ENCODE measurements at places on chromosomes 6 and 20. TPM values are rescaled to one million over a fixed set of nuclear protein-coding genes. Genes with fewer than 3 reads are reported as not detected.

Gene PRIM2
- total RNA-seq, result 9.3 TPM

Gene HLA-DMA
- 5.8 TPM for total RNA-seq

Gene DPPA5
- total RNA-seq, result not detected

Gene CAP2
- 58.4 TPM for total RNA-seq

Gene RUNX2
- 0.77 TPM for total RNA-seq

Gene TBXT
- not detected for total RNA-seq

Gene GPX5
- not detected for total RNA-seq

DNA sequence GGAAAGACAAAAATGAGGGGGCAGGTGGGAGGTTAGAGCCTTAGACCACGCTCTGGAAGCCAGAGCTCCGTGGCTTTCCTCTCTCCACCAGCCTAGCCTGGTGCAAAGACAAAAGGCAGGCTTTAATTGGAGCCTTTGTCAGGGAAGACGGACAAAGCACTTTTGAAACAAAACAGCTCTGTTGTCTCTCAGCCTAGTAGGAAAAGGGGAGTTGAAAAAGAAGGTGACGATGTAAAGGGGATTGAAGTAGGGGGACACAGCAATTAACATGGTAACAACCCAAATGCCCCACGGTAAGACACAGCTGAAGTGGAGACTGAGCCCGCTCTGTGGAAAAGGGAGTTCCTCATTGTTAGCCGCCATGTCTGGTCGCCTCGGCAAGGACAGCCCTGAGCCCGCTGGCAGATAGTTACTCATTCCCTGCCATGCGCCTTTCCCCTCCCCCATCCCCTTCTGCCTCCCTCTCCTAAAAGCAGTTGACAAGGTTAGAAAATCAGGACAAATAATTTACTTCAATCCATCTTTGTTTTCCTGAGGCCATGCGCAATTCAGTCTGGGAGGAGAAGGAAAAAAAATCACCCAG is 93.0 kb downstream of the TCP11 start:
- no peak for ATAC-seq

DNA sequence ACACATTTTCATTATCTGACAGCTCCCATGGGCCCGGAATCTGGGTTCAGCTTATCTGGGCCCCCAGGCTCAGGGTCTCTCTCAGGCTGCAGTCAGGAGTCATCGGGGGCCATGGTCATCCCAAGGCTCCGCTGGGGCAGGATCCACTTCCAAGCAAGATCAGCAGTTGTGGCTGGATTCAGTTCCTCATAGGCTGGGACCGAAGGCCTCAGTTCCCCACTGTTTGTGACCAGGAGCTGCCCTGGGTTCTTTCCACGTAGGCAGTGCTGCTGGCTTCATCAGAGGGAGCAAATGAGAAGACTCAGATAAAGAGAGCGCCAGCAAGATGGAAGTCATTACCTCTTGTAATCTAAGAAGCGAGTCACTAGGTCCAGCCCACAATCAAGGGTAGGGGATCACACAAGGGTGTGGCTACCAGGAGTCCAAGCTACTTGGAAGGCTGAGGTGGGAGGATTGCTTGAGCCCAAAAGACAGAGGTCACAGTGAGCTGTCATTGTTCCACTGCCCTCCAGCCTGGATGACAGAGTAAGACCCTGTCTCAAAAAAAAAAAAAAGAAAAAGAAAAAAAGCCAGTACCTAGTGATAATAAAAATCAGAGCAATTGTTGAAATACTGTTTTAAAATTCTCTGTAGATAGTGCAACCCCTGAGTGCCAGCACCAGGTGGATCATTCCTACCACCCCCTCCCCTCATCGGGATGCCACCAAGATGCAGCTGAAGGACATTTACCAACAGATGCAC is 162.7 kb downstream of the NFATC2 start:
- no peak for ATAC-seq

- no peak for ATAC-seq
Measured at GRCh38 chr6:144729502-144729901, 444.4 kb downstream of the UTRN start.

GRCh38 chr6:4115741-4116140 is 19.6 kb downstream of the ECI2 start:
- ATAC-seq, result no peak

GRCh38 chr20:2508631-2509467 is at the start of gene ZNF343:
TSS of gene ZNF343 (minus strand) at chr20:2508915. CDS start at chr20:2493895, 15,020 bp downstream.
- ATAC-seq, result peak; percentile 96

DNA sequence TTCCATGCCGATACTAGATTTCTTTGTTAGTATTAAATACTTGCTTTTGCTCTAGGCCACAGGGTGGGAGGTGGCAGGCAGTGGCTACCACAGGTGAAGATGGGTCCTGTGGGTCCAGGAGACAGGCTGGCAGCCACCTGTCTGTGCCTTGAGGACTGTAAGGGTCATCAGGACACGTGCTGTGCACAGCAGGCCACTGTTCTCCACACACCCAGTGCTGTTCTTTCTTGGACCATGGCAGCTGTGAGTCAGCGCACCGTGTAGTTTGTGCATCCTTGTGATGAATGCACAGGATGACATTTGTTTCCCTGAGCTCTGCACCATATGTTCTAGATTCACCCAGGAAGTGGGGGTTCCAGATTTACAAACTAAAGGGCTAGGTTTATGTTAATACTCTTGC is 317.0 kb downstream of the ZFAND3 start:
- no peak for ATAC-seq

DNA sequence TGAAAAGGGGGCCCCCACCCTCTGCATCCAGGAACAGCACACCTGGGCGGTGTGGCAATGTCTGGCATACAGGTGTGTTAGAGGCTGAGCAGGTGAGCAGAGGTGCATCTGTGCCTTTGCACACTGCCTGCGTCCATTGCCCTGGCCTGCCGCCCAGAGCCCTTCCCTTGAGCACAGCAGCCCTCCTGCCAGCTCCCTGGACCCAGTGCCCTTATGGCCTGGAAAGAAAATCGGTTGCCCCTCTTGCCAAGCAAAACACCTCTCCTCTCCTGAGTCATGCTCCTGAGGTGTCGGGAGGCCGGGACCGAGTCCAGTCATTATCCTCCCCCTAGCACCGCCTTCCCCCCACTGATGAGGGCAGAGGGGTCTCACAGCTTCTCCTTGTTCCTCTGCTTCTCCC is 259.9 kb downstream of the SMOC2 start:
- ATAC-seq, result no peak

- ATAC-seq, result no peak
Measured at GRCh38 chr6:13702809-13703302, 8.8 kb downstream of the RANBP9 start.

DNA sequence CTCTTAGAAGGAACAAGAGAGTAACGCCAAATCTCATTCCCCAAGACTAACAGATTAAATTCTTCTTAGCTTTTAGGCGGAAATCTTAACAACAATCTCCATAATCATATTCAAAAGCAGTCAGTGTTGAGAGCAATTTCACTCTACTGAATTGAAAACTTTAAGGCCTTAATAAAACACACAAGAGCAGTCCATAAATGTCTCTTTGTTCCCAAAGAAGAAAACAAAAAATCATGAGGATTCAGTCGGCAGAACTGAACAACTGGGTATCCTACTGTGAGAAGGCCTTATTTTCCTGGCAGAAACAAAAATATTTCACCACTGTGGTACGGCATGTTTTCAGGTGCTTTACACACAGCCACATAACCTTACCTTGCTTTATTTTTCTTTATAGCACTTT is 14.4 kb downstream of the ABHD12 start:
- ATAC-seq, result no peak

DNA sequence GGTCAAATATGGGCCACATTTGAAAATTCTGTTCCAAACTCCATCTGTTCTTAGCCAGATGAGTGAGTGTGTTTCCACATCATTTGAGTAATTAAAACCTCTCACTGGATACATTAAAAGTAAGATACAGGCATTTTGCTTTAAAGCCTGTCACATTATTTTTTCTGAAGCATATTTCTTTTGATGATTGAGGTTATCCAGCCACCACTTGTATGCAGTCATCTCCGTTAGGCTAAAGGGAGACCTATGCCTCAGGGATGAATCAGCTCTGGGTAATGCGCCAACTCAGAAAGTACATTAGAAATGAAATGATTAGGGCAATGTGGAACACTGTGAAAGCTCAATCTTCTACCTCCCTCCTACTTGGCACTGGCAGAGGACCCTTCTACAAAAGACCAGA is 90.7 kb downstream of the SNAP25 start:
- no peak for ATAC-seq

GRCh38 chr6:32271429-32271828 is 47.6 kb upstream of the NOTCH4 start:
- ATAC-seq, result no peak

DNA sequence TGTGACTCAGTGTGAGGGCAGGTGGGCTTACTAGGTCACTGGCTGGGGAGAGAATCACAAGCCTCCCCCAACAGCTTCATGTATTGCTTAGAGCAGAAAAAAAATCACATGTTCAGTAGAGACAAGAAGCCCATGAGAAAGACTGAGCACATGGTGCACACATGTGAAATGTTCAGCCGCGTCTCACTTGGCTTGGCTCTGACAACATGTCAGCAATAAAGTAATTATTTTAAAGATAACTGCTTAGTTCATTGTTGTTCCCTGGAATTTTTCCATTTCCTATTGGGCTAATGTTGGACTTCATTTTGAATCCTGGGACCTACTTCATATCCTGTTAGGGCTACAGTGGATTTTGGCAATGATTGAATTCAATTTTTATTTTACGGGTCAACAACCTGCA is 222.6 kb downstream of the C6orf118 start:
- no peak for ATAC-seq

GRCh38 chr6:42128460-42129359 is 13.7 kb downstream of the C6orf132 start:
- no peak for ATAC-seq
